NCI-H1417 treated with DMSO at 0.1 percent for 48 hours (cell line): ENCODE measurements at places on chromosomes 6 and 20.

GRCh38 chr20:20207872-20208271 is 155.5 kb downstream of the CFAP61 start:
- DNase-seq = no peak

DNA sequence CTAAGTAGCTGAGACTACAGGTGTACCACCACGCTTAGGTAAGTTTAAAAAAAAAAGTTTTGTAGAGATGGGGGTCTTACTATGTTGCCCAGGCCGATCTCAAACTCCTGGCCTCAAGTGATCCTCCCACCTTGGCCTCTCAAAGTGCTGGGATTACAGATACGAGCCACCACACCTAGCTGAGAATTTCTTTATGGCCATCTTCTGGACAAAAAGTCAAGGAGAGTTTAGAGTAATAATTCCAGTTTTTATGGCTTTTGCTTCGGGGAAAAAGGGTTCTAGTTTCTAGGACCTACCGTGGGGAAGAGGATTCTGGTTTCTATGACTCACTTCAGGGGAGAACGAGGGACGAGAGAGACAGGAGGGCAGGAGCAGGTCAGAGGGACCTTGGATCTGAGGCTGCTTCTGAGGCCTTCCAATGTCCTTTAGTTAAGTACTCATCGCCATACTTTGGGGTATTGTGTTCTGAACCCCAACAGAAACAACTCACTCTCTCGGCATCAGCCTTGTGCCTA is 69.3 kb upstream of the IER3 start:
- DNase-seq = no peak

DNA sequence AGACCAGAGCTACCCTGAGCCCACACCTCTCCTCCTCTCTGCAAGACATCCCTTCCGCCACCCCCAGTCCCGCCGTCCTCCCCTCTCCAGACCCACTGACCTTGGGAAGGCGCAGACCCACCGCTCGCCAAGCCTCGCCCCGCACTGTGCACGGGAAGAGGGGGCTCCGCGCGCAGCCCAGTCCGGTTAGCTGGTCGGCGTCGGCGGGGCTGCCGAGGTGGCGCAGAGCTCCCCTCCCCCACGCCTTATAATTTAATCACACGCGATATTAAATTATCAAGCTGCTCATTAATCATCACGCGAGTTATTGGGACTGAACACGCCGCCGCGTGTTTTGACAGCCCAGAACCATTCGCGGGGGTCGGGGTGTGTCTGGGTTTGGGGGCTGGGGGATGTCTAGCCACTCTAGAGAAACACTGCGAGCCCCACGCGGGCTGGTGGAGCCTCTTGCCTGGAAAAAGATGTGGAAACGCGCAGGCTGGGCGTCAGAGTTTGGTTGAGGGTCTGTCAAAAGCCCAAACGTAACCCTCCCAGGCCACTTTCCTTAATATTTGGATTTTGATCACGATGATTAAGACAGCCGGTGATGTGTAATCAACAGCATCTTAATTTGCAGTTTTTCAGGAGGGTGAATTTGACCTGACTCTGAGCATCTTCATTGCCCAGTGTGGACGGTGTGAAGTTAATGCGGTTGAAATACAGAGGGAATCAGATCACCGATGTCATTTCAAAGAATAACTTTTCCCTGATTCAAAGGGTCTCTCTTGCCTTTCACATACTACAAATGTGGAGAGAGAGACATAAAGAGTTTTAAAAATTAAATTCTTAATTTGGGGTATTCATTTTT is at the start of gene LINC00237:
Gene LINC00237, minus strand, starts transcription at position 188 of the 847 bp plus-strand sequence.
- no peak for DNase-seq

- no peak for DNase-seq
Observed at GRCh38 chr6:134021396-134022122, 30.9 kb downstream of the SLC2A12 start.

GRCh38 chr6:141398949-141399348 is 733.8 kb upstream of the GJE1 start:
- DNase-seq = no peak

GRCh38 chr6:138492113-138492512 is 7.2 kb downstream of the NHSL1 start:
- no peak for DNase-seq

- no peak for DNase-seq
Observed at GRCh38 chr20:17128206-17128605, 98.6 kb upstream of the PCSK2 start.

- no peak for DNase-seq
Observed at GRCh38 chr6:11183761-11184362, 48.6 kb downstream of the NEDD9 start.

DNA sequence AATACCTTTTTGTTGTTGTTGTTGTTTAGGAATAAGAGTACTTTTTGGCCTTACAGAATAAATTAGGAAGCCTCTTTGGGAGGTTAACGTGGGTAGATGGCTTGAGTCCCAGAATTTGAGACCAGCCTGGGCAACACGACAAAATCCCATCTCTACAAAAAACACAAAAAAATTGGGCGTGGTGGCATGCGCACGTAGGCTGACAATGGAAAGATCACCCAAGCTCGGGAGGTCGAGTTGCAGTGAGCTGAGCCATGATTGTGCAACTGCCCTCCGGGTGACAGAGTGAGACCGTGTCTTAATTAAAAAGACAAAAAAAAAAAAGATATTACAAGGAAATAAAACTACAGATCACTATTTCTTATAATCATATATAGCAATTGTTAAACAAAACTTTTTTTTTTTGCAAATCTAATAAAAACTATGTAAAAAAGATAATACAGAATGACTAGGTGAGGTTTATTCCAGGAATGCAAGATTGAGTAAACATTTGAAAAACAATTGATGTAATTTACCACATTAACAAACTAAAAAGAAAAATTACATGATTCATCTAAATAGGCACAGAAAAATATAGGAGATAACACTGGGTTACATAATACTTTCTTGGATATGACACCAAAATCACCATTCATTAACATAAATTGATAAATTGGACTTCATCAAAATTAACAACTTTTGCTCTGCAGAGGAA is 43.6 kb upstream of the ASCC3 start:
- no peak for DNase-seq

- no peak for DNase-seq
Observed at GRCh38 chr6:74451953-74452352, 753.9 kb downstream of the COL12A1 start.

DNA sequence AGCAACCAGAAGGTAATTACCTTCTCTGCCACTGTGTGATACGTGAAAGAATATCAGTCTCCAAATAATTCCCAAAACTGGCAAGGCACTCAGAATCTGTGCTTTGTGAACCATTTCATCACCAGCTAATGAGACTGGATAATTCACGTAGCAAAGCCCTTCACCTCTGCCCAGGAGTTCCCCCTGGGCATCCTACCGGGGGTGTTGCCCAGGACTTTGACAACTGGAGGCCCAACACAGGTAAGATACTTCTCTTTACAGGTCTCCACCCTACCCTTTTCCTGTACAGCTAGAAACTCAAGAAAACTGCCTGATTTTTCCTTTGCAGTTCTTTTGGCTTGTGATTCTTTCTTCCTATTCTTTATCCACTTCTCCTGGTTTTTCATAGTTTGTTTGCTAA is 2.7 kb upstream of the CD24 start:
- DNase-seq = no peak
